ENCODE measurements at places on chromosomes 12 and 14. TPM values are rescaled to one million over a fixed set of nuclear protein-coding genes. Genes with fewer than 3 reads are reported as not detected.

GRCh38 chr12:79557690-79558315, 133.0 kb downstream of the PAWR start:
- no peaks in the 10 kb centered on the region for H3K27me3 ChIP-seq
- DNase-seq: no peak
- H3K36me3 ChIP-seq: peaks cover 12% of the 10 kb centered on the region
- peak overlapping the region; percentile 33 for H3K27ac ChIP-seq
- H3K4me3 ChIP-seq: no peak overlapping the region

GRCh38 chr14:34450542-34450915, 11.5 kb downstream of the SPTSSA start:
- peaks cover 4% of the 10 kb centered on the region for H3K36me3 ChIP-seq
- H3K4me3 ChIP-seq: no peak overlapping the region

DNA sequence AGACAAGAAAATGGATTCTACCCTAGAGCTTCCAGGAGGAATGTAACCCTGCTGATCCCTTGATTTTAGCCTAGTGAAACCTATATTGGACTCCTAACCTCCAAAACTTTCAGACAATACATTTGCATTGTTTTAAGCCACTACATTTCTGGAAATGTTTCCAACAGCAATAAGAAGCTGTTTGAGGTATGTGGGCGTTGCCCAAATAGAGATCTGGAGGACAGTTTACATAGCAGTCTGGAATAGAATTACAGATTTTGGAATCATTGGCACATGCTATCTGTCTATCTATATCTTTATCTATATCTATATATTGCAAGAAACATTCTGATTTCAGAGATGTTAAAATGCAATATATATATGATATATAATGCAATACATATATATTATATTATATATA, 42.4 kb upstream of the EGLN3 start:
- H3K36me3 ChIP-seq: no peaks in the 10 kb centered on the region
- H3K4me1 ChIP-seq: no peaks in the 10 kb centered on the region
- no peak overlapping the region for H3K4me3 ChIP-seq
- no peak overlapping the region for H3K27ac ChIP-seq
- H3K27me3 ChIP-seq: no peaks in the 10 kb centered on the region

DNA sequence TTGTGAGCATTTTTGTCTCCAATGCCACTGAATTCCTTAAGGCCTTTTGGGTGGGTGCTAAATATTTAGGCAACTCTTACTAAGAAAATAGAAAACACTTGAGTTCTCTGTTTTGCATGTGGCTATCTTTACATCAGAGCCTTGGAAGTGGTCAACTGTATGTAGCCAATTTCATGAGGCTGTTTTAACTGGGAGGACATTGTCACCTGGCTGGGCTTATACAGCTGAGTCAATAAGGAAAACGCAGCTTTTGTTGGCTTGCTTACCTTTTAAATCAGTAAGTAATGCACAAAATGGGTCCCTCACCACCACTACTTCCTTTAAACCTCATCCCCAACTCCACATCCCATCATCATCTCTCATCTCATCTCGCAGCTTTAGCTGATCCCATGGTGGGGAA, 194.3 kb downstream of the RGS6 start:
- H3K4me3 ChIP-seq: no peak overlapping the region
- H3K36me3 ChIP-seq: no peaks in the 10 kb centered on the region
- no peaks in the 10 kb centered on the region for H3K4me1 ChIP-seq
- no peak overlapping the region for H3K27ac ChIP-seq

DNA sequence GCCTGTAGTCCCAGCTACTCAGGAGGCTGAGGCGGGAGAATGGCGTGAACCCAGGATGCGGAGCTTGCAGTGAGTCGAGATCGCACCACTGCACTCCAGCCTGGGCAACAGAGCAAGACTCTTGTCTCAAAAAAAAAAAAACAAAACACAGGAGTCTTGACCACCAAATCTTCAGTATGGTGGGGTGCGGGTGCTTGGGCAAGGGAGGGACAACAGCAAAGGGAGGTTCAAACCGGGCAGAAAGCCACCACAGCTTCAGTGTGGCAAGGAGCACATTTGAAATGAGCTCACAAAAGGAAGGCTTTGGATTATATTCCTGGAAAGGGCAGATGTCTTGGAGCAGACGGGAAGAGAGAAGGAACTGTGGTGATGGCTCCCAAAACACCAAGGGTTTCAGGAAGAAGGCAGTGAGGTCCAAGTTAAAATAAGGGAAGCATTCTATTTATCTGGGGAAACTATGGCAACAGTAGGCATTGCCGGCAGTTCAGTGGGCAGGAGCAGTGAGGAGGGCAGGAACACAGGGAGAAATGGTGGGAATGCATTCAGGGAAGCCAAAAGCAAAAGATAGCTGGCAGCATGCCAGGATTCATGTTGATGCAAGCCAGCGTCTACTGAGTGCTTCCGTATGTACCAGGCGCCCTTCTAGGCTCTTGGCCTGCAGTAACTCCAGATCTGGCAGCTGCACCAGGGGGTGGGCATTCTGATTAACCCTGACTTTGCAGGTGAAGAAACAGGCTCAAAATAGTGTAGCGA, 51.0 kb upstream of the SRSF5 start:
- peaks cover 76% of the 10 kb centered on the region for H3K4me1 ChIP-seq
- peaks cover 17% of the 10 kb centered on the region for H3K36me3 ChIP-seq
- no peak overlapping the region for H3K4me3 ChIP-seq
- DNase-seq: peak; percentile 77
- no peaks in the 10 kb centered on the region for H3K27me3 ChIP-seq
- H3K27ac ChIP-seq: peak overlapping the region; percentile 70

GRCh38 chr12:120940006-120940405, 35.8 kb upstream of the SPPL3 start:
- H3K4me1 ChIP-seq: no peaks in the 10 kb centered on the region
- no peaks in the 10 kb centered on the region for H3K36me3 ChIP-seq
- H3K27ac ChIP-seq: no peak overlapping the region
- H3K27me3 ChIP-seq: no peaks in the 10 kb centered on the region
- no peak for DNase-seq

- DNase-seq: no peak
- H3K27me3 ChIP-seq: no peaks in the 10 kb centered on the region
- H3K27ac ChIP-seq: no peak overlapping the region
- no peaks in the 10 kb centered on the region for H3K36me3 ChIP-seq
- H3K4me3 ChIP-seq: no peak overlapping the region
- no peaks in the 10 kb centered on the region for H3K4me1 ChIP-seq
Measured at GRCh38 chr14:97713023-97713422, 915.8 kb downstream of the VRK1 start.

GRCh38 chr14:24673534-24674203, 39.7 kb upstream of the GZMB start:
- no peaks in the 10 kb centered on the region for H3K36me3 ChIP-seq
- no peaks in the 10 kb centered on the region for H3K27me3 ChIP-seq
- no peak overlapping the region for H3K4me3 ChIP-seq
- no peak overlapping the region for H3K27ac ChIP-seq
- H3K4me1 ChIP-seq: no peaks in the 10 kb centered on the region

DNA sequence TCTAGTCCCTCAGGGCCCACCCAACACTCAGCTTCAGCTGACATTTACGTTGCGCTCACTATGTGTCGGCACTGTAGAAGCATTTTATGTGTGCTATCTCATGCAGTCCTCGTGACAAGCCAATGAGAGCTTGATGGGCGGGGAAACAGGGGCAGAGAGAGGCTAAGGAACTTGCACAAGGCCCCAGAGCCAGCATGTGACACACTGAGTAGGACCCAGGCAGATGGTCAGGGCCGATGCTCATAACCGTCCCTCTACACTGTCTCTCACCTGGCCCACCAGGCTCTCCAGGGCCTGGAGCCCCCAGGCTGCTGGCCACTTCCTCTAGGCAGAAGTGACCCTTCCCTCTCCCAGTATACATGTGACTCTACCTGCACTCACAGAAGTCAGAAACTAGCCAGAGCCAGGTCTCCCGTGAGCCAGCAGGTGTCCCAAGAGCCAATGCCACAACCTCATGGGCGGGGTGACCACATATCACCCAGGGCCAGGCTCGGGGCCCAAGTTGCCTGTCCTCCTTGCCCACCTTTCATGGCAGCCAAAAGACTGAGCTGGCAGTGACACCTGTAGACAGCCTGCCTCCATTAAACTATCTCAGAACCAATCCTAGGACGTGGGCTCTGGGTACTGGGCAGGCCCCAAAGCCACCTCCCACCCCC, 38.3 kb downstream of the TTC7B start:
- peaks cover 48% of the 10 kb centered on the region for H3K36me3 ChIP-seq
- no peaks in the 10 kb centered on the region for H3K27me3 ChIP-seq
- no peak overlapping the region for H3K27ac ChIP-seq
- H3K4me1 ChIP-seq: peaks cover 19% of the 10 kb centered on the region
- DNase-seq: no peak
- H3K4me3 ChIP-seq: no peak overlapping the region

GRCh38 chr14:50089208-50089607, 27.2 kb downstream of the VCPKMT start:
- no peaks in the 10 kb centered on the region for H3K4me1 ChIP-seq
- H3K27ac ChIP-seq: no peak overlapping the region
- no peak overlapping the region for H3K4me3 ChIP-seq
- H3K36me3 ChIP-seq: peaks cover 3% of the 10 kb centered on the region
- no peaks in the 10 kb centered on the region for H3K27me3 ChIP-seq

DNA sequence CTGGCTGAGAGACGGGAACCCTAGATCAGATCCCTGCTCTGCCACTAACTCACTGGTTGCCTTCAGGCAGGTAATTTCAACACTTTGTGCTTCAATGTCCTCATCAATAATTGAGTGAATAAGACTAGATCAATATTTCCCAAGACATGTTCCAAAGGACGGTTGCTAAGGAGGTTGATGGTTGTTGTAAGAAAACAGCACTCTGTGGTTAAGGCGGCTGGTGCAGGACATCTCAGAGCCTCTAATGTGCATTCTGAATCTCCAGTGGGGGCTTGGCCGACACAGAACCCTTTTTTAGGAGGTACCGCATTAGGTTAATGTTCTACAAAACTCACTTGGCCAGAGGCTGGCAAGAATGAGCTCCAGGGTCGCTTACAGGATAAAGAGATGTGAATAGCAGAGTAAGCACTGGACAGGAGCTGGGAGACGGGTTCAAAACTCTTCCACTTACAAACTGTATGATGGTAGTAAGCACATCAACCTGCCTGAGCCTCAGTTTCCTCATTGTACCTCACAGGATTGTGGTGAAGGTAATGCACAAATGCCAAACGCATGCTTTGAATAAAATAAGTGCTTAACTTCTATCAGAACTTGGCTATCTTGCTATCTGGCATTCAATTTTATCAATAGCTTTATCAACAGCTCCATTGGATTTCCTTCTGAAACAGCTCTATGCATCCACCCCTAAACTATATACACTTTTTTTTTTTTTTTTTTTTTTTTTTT, 136.9 kb upstream of the PARP11 start:
- H3K4me1 ChIP-seq: no peaks in the 10 kb centered on the region
- no peaks in the 10 kb centered on the region for H3K27me3 ChIP-seq

DNA sequence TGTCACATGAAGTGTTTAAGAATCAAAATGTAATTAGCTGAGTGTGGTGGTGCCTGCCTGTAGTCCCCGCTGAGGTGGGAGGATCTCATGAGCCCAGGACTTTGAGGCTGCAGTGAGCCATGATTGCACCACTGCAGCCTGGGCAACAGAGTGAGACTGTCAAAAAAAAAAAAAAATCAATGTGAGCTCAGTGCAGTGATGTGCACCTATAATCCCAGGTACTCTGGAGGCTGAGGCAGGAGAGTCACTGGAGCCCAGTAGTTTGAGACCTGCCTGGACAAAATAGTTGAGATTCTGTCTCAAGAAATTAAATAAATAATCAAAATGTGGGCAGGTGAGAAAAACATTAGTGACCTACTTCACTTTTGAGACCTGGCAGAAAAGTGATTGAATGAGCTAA, 140.0 kb downstream of the MON2 start:
- no peaks in the 10 kb centered on the region for H3K36me3 ChIP-seq
- no peak for DNase-seq
- H3K27ac ChIP-seq: no peak overlapping the region
- no peaks in the 10 kb centered on the region for H3K27me3 ChIP-seq

GRCh38 chr12:81128930-81129554, 51.2 kb downstream of the ACSS3 start:
- H3K27ac ChIP-seq: no peak overlapping the region
- no peaks in the 10 kb centered on the region for H3K4me1 ChIP-seq
- no peaks in the 10 kb centered on the region for H3K27me3 ChIP-seq
- no peaks in the 10 kb centered on the region for H3K36me3 ChIP-seq
- no peak for DNase-seq

DNA sequence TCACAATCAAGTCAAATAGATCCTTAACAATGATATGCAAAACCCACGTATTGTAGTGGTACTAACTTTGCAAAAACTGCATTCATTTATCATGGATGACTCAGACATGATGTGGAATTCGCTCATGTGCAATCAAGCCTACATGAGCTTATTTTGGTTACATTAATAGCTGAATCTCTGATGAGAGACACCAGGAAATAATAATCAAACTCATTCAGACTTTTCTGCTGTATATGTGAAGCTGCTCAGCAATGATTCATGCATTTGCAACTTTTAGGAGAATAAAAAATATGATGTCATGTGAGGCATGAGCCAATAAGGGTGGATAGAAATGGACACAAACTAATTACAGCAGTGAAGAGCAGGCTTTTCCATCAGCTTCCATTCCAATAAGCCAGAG, 1075.8 kb upstream of the TMEM132C start:
- DNase-seq: no peak
- H3K27ac ChIP-seq: no peak overlapping the region
- no peaks in the 10 kb centered on the region for H3K27me3 ChIP-seq
- no peak overlapping the region for H3K4me3 ChIP-seq
- H3K4me1 ChIP-seq: no peaks in the 10 kb centered on the region
- H3K36me3 ChIP-seq: no peaks in the 10 kb centered on the region

GRCh38 chr14:53900499-53900898, 56.1 kb downstream of the BMP4 start:
- H3K4me3 ChIP-seq: no peak overlapping the region
- no peak for DNase-seq
- no peaks in the 10 kb centered on the region for H3K27me3 ChIP-seq
- no peak overlapping the region for H3K27ac ChIP-seq
- no peaks in the 10 kb centered on the region for H3K4me1 ChIP-seq

DNA sequence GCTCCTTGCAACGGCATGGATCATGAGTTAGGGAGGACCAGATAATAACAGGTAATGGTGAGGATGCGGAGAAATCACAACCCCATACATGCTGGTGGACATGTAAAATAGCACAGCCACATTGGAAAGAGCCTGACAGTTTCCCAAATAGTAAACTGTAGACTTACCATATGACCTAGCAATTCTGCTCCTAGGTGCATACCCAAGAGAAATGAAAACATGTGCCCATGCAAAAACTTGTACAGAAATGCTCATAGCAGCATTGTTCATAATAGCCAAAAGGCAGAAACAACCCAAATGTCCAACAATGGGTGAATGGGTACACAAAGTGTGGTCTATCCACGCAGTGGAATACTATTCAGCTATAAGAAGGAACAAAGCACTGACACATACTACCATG, 97.5 kb upstream of the VRK1 start:
- H3K36me3 ChIP-seq: no peaks in the 10 kb centered on the region
- H3K27me3 ChIP-seq: peaks cover 2% of the 10 kb centered on the region
- H3K4me3 ChIP-seq: no peak overlapping the region
- no peak overlapping the region for H3K27ac ChIP-seq
- no peaks in the 10 kb centered on the region for H3K4me1 ChIP-seq

TMCC3 gene
- polyA plus RNA-seq: 46.1 TPM

EML5 gene
- 5.2 TPM for polyA plus RNA-seq

SLC38A4 gene
- polyA plus RNA-seq: 4.2 TPM

SLC22A17 gene
- 494 TPM for polyA plus RNA-seq

GLS2 gene
- 10.8 TPM for polyA plus RNA-seq

KCNJ8 gene
- 15.5 TPM for polyA plus RNA-seq

WDHD1 gene
- 5.4 TPM for polyA plus RNA-seq

HNF1A gene
- 0.36 TPM for polyA plus RNA-seq

Data from spinal cord (tissue), 10 donors.